ENCODE measurements at places on chromosomes 5 and 9.
A peak's percentile ranks its signal among the peaks of the same experiment; 100 is the strongest.

- no peak for DNase-seq
These were observed 117.4 kb downstream of the GCNT1 start for GRCh38 chr9:76576344-76576743.

GRCh38 chr5:130141659-130142320, 237.5 kb downstream of the CHSY3 start:
- no peak for DNase-seq

DNA sequence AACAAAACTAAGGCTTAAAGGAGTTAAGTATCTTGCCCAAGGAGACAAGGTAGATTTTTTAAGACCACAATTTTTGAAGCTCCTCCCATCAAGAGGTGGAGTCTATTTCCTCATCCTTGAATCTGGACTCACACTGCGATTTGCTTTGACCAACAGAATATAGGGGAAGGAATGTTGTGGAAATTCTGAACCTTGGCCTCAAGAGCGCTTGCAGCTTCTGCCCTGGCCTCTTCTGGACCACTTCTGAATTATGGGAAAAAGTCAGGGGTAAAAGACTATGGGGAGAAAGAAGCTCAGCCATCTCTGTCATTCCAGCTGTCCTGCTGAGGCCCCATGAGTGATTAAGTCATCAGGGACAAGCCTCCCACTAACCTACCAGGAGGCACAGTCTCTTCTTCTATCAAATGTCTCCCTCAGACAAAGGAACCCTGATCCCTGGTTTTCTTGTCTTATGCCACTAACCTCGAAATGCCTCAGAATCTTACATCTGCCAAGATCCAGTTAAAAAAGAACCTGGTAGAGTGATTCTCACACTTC, 25.9 kb downstream of the MAPKAP1 start:
- DNase-seq, result no peak

DNA sequence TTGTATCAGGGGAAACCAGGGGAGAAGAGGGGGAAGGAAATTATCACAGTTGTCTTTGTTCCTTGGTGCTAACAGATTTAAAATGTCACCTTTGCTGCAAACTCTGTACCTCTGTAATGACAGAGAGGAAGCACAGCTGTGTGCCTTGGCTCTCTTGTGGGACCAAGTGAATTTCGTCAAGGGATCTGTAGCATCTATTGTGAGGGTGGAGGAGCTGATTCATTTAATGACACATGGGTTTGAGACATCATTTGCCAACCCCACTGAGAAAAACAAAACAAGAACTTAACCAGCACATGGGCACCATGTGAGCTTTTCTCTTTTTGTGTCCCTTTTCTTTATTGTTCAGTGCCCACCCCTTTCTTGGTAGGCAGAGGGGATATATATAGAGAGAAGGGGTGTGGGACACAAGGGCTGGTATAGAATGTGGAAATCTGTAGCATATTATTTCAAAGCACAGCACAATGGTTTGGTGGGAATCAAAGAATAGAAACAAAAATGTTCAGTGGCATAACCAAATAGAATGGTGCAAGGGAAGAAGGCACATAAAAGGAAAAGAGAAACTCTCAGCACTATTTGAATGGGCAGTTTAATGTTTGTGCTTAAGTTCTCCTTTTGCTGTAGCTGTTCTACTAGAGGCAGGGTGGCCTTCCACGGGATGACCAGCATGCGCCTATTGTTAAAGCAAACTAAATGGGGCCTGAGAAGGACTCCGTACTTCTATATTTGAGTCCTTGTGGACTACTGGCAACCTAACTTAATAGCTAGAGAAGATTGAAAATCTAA, 63.3 kb downstream of the LIX1 start:
- no peak for DNase-seq

GRCh38 chr9:90097237-90097636, 492.4 kb downstream of the GADD45G start:
- DNase-seq, result no peak

- peak; percentile 56 for DNase-seq
These were observed at the start of gene DPYSL3 for GRCh38 chr5:147509710-147510651. Gene DPYSL3 (minus strand): TSS chr5:147510068. CDS start chr5:147509858, 210 bp downstream.

DNA sequence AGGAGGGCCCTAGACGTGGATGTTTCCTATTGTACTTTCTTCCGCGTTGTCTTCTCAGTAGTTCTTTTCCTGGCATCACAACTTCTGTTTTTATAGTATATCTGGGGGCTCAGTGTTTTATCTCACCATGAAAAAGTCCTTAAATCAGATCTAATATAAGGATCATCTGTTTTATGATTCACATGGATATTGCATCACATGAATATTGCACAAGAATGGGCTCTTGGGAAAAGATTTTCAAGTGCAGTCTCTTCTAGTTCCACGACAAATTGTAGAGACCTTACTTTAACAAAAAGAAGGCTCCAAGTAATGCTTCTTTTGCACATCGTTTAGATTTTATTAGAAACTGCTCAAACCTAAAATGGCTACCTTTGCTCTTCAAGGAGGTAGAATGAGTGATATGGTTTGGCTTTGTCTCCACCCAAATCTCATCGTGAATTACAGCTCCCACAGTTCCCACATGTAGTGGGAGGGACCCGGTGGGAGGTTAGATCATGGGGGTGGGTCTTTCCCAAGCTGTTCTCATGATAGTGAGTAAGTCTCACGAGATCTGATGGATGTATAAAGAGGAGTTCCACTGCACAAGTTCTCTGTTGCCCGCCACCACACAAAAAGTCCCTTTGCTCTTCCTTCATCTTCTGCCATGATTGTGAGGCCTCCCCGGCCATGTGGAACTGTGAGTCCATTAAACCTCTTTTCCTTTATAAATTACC, 53.7 kb upstream of the FAM120A start:
- DNase-seq, result no peak

GRCh38 chr9:72888067-72888466, 64.8 kb downstream of the ALDH1A1 start:
- DNase-seq, result no peak

GRCh38 chr5:72140711-72141110, 33.4 kb downstream of the MAP1B start:
- DNase-seq, result no peak

DNA sequence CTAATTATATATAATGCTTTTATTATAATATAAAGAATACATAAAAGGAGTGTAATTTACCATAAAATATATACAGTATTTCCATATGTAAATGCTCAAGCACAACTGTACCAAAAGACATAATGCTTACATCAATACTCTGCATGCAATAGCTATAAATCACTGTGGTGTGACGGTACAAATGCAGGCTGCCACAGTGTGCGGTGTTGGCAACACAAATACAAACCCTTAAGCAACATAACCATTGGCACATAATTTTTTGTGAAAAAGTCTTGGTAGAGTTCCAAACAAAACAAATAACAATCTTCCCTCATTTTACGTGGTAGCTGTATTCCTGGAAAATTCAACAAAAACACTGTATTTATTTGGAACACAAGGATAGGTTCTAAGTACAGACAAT, 1.9 kb upstream of the SHISAL2B start:
- no peak for DNase-seq

Data from AG09319 (cell line).